Melanocyte of skin (primary cell): ENCODE measurements at places on chromosomes 6 and 20. TPM values are rescaled to one million over a fixed set of nuclear protein-coding genes. Genes with fewer than 3 reads are reported as not detected.

Gene MYB
- total RNA-seq = 1.1 and 1.4 TPM in 2 replicates

Gene HLA-DRB1
- 8.9 and 18.9 TPM in 2 replicates for total RNA-seq

Gene FAM184A
- 0.31 and 0.33 TPM in 2 replicates for total RNA-seq

Gene MAP7
- total RNA-seq = 0.93 and 1.00 TPM in 2 replicates

Gene DACT2
- total RNA-seq = not detected in 2 replicates

Gene SRC
- total RNA-seq = 11.6 and 13.8 TPM in 2 replicates

Gene BEND3
- 1.7 and 6.5 TPM in 2 replicates for total RNA-seq
